Right cardiac atrium (tissue), 5 donors: ENCODE measurements at places on chromosomes 2 and 18. TPM values are rescaled to one million over a fixed set of nuclear protein-coding genes. Genes with fewer than 3 reads are reported as not detected.

The LBX2 gene
- 0.51 TPM for total RNA-seq

The AQP12B gene
- total RNA-seq: not detected

The PUS10 gene
- total RNA-seq: 3.5 TPM

The KATNAL2 gene
- total RNA-seq: 5.2 TPM

The ZBTB7C gene
- total RNA-seq: 1.8 TPM

The DPYSL5 gene
- total RNA-seq: not detected

The FSHR gene
- 0.29 TPM for total RNA-seq

The LRP1B gene
- total RNA-seq: 1.8 TPM
